ENCODE measurements at places on chromosomes 7 and 10. TPM values are rescaled to one million over a fixed set of nuclear protein-coding genes. Genes with fewer than 3 reads are reported as not detected.

Gene HOXA9
- total RNA-seq: not detected

Gene SPDYE2
- total RNA-seq: not detected

Gene POR
- total RNA-seq: 75.9 TPM

Gene INMT
- not detected for total RNA-seq

Gene GDF2
- total RNA-seq: not detected

Gene ADAM22
- total RNA-seq: 0.07 TPM

Measured in nasal cavity respiratory epithelium epithelial cell of viscerocranial mucosa (primary cell).